Coronary artery (tissue), 2 donors: ENCODE measurements at places on chromosomes 3 and 15.

DNA sequence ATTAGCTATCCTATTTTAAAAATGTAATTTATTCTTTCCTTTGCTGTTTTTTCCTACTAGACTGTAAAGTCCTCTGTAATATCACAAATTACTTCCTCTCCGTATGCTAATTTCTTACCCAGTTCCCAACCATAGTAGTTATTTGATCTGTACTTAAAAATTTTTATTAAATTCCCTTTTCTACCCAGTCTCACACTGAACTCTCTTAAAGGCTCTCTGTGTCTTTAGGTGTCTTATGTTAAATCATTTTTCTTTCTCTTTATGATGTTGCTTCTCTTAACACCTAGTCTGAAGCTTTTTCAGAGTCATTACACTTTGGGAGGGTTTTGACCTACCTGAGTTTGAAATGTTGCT, 378.6 kb downstream of the NSUN3 start:
- no peak for DNase-seq

GRCh38 chr3:46516521-46516920, 18.7 kb downstream of the RTP3 start:
- DNase-seq: no peak

DNA sequence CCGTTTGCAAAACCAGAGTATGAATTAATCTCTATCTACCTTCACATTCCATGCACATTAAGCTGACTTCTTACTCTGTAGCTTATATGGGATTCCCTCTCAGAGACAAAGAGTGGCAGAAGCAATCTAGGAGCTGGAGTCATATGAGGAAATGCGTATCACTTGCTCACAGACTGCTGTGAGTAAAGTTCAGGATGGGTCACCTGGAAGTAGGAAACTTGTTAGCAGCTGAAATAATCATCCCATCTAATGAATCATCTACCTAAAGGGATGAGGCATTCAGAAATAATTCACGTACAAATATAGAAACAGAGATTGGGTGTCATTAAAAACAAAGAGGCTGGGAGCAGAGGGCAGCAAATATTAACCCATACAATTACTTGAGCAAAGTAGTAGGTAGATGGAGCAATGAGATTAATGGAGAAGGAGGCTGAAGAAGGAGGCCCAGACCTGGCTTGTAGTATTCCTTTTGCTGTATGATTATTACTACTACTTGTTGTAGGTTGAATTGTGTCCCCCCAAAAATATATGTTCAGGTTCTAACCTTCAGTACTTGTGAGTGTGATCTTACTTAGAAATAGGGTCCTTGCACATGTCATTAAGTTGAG, 866.3 kb downstream of the ROBO2 start:
- DNase-seq: no peak

DNA sequence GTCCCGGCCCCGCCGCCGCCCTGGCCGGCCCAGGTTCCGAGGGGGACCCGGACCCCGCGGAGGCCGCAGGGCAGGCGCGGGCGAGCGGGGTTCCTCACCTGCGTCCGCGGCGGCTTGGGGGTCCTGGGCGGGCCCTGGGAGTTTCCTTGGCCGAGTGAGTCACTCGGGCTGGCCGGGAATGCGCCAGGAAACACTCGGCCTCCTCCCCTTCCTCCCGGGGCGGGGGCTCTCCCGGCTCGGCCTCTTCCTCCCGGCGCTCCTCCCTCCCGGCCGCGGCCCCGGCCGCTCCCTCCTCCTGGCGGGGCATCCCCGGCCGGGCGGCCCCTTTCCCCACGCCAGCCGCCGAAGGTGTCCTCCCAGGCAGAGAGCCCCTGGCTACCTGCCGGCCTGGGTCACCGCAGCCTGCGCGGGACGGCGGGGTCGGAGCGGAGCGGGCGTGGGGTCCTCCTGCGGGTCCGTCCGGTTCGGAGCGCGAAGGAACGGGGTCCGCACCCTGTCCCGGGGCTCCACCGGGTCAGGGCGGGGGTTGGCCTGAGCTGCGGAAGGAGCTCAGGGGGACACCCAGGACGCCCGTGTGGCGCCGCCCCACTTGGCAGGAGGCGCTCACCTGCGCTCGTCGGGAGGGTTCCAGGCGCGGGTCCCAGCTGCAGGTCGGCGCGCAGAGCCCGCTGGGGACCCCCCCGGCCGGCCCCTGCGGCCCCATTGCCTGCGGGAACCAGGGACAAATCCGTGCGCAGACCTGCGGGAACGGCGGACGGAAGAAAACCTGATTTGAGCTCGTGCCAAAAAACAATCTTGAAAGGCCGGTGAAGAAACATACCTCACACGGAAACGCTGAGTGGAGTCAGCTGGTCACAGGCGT, at the start of gene CYFIP1:
Gene CYFIP1, minus strand, starts transcription at position 180 of the 862 bp plus-strand sequence. CDS start 33,083 bp downstream, outside the sequence.
- peak; percentile 89 for DNase-seq

DNA sequence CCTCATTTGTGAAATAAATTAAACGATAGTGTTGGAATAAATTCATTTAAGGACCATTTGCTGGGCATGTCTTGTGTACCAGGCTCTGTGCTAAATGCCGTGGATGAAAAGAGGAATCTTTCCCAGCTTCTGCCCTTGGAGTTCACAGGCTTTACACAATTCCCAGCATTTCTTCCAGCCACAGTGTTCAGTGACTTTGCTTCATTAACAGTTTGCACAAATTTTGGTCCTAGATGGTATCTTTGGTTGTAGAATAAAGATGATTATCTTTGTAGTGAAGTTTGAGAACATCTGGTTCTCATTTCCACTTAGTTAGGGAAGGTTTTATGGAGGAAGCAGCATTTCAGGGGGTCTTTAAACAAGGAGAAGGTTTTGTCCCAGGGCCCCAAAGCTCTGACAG, 100.1 kb downstream of the LRTM1 start:
- DNase-seq: no peak

- no peak for DNase-seq
Observed at GRCh38 chr3:181581656-181582055, 130.1 kb upstream of the SOX2 start.

DNA sequence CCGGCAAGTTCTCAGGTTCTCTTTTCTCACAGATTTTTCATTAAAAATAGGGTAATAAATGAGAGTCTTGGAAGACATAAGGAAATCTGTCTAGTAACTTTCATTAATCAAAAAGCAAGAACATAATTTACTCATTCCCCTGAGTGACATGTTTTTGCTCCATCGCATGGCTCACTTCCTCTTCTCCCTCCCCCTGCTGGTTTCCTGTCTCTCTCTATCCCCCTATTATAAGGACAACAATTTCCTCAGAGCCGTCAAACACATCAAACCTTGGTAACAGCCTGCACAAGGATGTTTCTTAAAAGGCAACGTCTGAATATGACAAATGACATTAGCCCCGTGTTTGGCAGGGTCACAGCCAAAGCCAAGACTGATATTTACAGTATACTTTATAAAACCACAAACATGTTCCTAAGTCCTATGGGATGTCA, 1149.6 kb downstream of the IGSF11 start:
- DNase-seq: no peak

DNA sequence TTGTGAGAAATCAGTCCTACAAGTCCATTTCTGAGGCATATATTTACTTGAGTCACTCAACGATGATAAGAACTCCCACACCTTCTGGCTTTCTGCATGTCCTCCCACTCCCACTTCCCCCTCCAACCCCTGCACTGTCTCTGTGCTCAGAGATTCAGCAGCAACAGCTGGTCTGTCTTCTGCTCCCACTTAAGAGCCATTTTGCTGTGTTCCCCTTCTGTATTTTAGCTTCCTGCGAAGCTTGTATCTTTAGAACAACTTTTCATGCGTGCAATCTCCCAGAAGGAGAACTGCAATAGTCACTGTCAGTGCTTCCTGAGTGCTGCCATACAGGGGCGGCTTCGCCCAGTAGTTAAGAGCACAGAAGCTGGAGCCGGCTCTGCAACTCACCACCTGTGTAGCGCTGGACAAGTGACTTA, 90.0 kb upstream of the SPATA12 start:
- no peak for DNase-seq
